ENCODE measurements at places on chromosomes 7 and 10.

DNA sequence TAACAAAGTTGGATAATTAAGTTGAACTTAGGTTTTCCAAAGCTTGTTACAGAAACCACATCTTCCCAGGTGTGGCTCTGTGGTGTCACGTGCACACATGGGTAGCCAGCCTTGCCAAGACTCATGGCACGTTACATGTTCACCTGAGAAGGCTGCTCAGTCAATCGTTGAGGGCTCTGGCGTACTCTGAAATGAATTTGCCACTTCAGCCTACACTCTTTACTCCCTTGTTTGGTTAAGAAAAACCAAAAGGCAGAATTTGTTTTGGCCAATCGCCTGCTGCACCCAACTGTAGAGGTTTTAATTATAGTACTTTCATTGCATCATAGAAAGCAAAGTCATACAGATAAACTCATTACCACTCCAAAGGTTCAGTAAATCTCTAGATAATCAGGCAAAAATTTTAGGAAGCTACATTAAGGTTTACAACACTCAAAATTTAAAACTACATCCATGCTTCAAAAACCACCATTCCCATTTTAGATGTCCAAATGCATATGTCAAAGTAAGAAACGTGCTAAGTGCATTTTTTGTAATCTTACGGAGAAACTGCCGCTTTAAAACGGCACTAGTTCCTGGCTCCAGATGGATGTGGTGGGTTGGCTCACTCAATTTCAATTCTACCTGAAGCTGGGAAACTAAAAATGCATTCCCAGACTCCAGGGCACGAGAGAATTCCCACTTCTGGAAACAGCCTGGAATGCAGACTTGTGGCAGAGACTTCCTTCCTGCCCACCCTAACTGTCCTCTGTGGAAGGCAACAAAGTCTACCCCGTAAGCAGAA, 88.4 kb downstream of the DIP2C start:
- DNase-seq = no peak

DNA sequence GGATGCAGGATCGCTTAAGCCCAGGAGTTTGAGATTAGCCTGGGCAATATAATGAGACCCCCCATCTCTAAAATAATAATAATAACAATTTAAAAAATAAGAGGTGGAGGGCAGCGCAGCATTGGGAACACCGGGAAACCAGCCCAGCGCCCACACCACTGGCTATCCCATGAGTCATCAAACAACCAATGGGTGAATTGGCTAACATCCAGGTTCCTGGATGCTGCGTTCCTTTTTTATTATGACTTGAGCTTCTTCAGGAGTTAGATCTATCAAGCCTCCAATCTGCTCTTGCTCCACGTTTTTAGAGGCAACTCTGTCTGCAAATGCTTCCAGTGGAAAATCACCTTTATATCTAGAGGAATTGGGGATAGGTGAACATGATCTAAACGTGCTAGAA, 10.0 kb upstream of the LRRC4 start:
- DNase-seq = no peak

GRCh38 chr10:24561453-24561852, 162.2 kb downstream of the ARHGAP21 start:
- no peak for DNase-seq

DNA sequence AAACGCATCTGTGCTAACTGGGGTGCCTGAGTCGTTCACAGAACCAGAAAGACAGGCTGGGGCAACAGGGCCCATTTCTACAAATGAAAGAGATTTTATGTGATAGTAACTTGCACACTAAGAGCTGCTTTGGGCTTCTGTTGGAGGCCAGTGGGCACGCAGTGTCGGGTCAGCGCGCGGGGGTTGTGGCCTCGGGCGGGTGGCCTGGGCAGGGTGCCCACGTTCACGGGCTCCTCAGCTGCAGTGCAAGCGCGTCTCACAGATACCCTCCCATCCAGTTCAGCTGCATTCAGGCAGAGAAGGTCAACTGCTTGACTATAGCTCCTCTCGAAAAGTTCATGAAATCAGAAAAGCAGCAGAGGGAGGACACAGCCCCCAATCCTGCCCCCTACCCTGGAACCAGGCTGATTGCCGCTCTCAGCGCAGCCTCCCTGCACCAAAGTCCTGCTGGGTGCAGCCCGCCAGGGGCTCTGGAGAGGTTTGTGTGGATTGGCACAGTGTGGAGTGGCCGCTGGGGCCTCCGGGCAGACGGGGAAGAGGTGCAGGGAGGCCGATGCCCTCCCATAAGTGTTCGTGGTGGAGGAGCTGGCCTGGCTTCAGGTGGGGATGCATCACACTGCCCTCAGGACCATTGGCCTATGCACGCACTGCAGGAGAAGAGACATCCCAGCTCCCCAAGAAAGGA, 582.8 kb downstream of the TCERG1L start:
- DNase-seq = no peak
